ENCODE measurements at places on chromosomes 1 and 21.

- DNase-seq: no peak
Measured at GRCh38 chr21:15671188-15671587, 58.6 kb upstream of the USP25 start.

DNA sequence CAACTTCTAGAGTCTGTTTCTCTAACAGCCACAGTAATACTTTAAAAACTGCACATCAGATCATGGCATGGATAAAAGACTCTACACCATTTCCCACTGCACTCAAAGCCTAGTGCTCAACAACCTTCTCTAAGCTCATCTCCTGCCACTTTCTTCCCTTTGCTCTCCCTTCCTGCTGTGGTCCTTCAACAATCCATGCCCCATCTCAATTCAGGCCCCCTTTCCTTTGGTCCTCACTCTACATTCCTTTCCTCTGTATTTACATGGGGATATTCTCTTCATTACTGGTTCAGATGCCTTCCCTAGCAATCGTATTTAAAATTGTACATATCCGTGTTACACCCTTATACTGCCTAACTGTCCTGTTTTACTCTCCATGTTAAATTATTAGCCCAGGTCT, 19.0 kb downstream of the SOD1 start:
- no peak for DNase-seq

- no peak for DNase-seq
Measured at GRCh38 chr21:35922618-35923017, 137.7 kb downstream of the SETD4 start.

DNA sequence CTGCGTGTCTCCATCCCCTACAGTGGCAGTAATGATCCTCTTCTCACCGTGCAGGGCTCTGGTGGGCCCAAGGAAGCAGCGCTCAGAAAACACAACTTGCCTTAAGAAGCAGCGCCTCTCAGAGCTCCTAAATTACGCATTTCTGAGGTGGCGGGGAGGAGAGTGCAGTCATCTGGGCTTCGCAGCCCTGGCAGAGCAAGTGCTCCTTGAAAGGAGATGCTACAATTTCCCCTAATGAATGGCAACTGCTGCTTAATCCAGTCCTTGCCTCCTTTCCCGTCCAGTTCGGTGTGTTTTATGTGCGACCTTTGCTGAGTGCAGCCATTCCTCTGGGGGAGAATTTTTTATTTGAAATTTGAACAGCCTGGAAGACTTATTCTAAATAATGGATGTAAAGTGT, 287.3 kb downstream of the PTPRU start:
- DNase-seq: no peak

DNA sequence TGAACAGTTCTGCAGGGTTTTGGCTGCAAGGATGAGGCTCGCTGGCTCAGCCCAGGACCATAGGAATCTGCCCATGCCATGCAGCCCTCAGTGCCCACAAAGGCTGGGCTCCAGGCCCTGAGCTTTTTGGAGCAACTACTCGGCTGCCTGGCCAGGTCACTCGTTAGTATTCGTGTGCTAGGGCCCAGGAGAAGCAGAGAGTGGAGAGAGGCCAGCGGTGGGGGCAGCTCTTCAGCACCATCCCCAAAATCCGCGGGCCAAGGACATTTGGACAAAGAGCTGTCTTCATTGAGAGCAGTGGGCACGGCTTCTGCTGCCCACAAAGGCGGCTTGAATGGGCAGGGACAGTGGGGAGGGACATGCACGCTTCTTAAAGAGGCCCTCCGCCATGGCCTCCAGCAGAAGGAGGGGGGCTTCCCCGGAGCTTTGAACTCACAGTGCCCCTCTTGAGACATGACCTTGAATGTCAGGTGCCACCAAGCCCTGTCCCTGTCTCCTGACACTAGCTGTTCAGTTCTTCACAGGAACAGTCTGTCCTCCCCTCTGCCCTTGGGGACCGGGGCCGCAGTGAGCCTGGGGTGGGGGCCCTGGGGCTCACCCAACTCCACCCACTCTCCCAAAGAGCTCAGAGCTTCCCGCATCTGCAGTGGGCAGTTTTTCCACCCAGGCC, 106.1 kb upstream of the ARHGEF16 start:
- DNase-seq: no peak

DNA sequence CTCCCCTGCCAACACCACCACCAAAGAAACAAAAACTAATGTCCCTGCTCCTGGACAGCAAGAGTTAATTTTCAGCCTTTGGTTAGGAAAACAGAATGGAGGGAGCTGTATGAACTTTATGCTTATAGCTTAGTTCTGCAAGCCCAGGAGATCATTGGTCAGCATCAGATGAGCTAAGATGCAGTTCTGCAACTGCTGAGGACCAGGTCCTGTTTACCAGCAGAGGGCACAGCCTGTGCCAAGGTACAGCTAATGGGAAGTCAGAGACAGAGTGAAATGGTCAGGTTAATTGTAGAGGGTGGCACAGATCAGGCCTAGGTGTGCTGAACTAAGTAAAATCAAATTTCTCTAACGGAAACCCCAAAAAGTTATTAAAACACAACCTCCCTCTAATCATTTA, 161.3 kb downstream of the ROR1 start:
- no peak for DNase-seq

DNA sequence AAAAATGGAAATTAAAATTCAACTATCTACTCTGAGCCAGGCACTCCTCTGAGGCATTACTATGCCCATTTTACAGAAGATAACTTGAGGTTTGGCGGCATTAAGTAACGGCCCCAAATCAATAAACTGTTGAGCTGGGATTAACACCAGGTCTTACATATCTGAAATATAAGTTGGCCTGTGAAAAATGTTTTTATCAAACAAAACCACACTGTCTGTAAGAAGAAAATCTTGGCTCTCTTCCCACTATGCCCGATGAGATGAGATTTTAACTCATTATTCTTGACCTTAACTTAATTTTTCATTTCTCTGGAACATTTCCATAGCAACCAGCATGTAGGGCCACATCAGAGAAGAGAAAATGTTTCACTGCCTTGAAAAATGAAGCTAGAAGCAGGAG, 21.8 kb downstream of the RC3H1 start:
- no peak for DNase-seq

DNA sequence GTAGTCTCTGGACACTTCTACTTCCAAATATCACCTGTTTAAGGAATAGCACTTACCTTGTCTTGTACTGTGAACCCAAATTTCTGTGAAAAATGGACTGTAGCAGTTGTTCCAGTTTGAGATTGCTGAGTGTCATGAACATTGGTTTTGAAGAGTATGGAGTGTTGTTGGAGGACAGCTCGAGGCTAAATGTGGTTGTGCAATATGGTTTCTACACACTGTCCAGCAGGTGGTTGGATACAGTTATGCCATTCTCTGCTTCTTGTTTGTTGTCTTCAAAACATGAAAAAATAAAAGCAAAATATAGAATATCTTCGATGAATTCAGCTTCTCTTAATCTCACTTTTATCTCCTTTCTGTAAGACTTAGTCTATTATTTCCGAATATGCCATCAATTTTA, 67.1 kb downstream of the DDR2 start:
- no peak for DNase-seq

- no peak for DNase-seq
Measured at GRCh38 chr1:90707363-90707710, 9.8 kb downstream of the BARHL2 start.

All from T-helper 2 cell (primary cell).